Right renal pelvis (tissue), 4 donors: ENCODE measurements at places on chromosomes 1 and 21.

GRCh38 chr21:36803051-36803645, 104.2 kb downstream of the SIM2 start:
- no peak for DNase-seq

DNA sequence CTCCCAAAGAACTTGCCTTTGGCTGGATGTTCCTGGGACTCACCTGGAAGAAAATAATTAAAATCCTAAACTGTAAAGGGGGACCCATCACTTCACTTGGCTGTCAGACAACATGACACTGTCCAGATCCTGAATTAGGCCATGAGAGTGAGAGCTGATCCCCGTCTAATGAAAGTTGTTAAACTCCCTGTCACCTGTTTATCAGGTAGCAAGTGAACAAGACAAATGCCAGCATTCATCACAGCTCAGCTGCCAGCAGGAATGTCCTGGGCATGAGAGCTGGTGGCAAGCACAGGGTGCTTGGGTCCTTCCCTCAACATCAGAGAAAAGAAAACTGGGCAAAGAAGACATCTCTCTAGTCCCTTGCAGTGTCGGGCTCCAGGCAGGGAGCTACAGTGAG, 23.8 kb downstream of the PMVK start:
- no peak for DNase-seq

GRCh38 chr21:27694667-27695066, 727.8 kb upstream of the ADAMTS5 start:
- no peak for DNase-seq

GRCh38 chr1:15341634-15342407, 67.9 kb upstream of the EFHD2 start:
- no peak for DNase-seq
